ENCODE measurements at places on chromosomes 7 and 10. TPM values are rescaled to one million over a fixed set of nuclear protein-coding genes. Genes with fewer than 3 reads are reported as not detected.

- H3K27ac ChIP-seq, result no peak overlapping the region
- no peak overlapping the region for H3K4me3 ChIP-seq
- no peak for DNase-seq
- no peaks in the 10 kb centered on the region for H3K36me3 ChIP-seq
- peaks cover 4% of the 10 kb centered on the region for H3K4me1 ChIP-seq
Observed at GRCh38 chr7:128935342-128935730, 2.4 kb upstream of the IRF5 start.

GRCh38 chr7:151238924-151239836 lies 6.9 kb downstream of the CHPF2 start:
- no peak for DNase-seq
- H3K4me1 ChIP-seq, result no peaks in the 10 kb centered on the region
- peaks cover 70% of the 10 kb centered on the region for H3K36me3 ChIP-seq
- no peaks in the 10 kb centered on the region for H3K27me3 ChIP-seq
- H3K27ac ChIP-seq, result no peak overlapping the region
- H3K4me3 ChIP-seq, result no peak overlapping the region

Gene SPDYE6
- total RNA-seq, result not detected

DNA sequence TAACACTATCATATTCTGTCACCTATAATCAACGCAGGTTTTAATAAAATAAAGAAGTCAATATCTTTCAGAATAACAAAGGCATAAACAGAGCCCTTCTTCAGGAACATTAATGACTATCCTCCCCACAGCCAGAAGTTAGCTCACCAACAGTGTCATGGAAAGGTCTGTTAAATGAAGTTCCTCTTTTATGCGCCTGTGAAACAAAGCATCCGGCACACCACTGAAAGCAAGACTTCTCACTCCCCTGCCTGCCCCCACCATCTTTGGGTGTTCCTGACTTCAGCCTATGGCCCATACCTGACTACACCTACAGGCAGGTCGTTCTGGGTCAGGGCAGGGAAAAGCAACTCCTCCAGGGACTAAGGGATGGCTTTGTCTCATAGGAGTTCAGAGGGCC lies 205.4 kb downstream of the FANK1 start:
- no peak overlapping the region for H3K4me3 ChIP-seq
- H3K27me3 ChIP-seq, result no peaks in the 10 kb centered on the region
- no peaks in the 10 kb centered on the region for H3K4me1 ChIP-seq
- DNase-seq, result no peak
- H3K36me3 ChIP-seq, result no peaks in the 10 kb centered on the region

DNA sequence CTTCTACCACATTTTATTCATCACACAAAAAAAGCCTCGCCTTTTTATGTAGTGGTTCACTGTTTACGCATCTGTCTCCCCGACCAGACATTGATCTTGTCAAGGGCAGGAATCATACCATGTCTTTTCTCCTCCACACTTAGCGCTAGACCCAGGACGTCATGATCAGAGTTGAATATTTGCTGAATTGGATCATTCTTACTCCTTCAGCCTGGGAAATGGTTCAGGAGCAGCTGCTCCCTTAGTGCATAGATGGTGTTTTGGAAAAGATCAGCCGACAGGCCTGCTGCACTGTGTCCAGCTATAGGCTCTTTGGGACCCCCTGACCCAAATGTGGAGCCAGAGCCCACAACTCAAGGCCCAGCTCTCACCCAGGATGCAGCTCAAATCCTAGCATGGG lies 249.1 kb upstream of the TMEM72 start:
- no peaks in the 10 kb centered on the region for H3K27me3 ChIP-seq
- no peaks in the 10 kb centered on the region for H3K36me3 ChIP-seq
- no peak overlapping the region for H3K4me3 ChIP-seq
- H3K27ac ChIP-seq, result no peak overlapping the region
- DNase-seq, result no peak
- H3K4me1 ChIP-seq, result peaks cover 2% of the 10 kb centered on the region

DNA sequence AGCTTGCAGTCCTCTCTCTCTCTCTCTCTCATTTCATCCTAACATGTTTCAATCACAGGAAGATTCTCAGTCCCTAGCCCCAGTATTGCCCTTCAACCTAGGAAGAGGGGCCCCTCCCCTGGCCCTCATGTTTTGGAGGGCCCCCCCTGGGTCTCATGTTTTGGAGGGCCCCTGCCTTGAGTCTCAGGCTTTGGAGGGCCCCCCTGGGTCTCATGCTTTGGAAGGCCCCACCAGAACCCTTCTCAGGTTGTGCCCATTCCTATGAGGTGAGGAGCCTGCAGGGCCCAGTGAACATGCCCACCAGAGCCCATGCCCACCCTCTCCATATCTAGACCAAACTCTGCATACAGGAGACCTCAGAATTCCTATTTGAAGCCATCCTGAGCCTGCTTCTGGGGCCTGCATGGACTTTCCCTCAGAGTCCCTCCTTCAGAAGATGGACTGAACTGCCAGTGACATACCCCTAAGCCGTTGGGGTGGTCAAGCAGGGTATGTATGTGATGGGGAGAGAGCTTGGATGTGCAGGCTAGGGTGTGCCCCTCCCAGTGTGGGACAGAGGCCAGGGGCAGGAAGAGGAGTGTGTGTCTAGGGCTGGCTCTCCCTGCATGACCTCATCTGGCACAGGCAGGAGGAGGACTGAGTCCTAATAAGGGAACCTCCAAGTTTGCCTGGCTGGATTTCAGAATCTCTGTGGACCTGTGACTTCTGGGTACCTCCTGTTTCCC lies 8.1 kb upstream of the VDAC2 start:
- H3K4me3 ChIP-seq, result no peak overlapping the region
- H3K4me1 ChIP-seq, result peaks cover 8% of the 10 kb centered on the region
- DNase-seq, result no peak
- H3K36me3 ChIP-seq, result no peaks in the 10 kb centered on the region
- peak overlapping the region; percentile 69 for H3K27ac ChIP-seq
